Trophoblast cell (in vitro differentiated cells and primary cell): ENCODE measurements at places on chromosomes 7 and 10.
A peak's percentile ranks its signal among the peaks of the same experiment; 100 is the strongest.

GRCh38 chr7:73345951-73346350 lies 18.0 kb downstream of the FKBP6 start:
- no peak for DNase-seq
- H3K27ac ChIP-seq, result no peak overlapping the region
- no peaks in the 10 kb centered on the region for H3K27me3 ChIP-seq

DNA sequence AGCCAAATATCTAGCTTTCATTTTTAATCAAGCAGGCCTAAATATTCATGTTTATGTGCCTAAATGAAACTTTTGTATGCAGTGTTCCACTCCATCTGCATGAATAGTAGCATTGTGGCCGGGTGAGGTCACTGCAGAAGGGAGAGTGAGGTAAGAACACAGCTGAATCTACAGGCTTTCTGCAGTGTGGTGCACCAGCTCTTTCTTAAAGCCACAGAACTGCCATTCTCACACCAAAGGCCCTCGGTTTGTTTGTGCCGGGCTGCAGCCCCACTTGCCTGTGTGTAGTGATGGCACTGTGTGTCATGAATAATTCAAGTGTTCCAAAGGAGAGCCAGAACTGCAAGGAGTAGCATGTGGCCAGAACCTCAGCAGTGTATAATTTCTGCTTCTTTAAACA lies 204.1 kb downstream of the TRIL start:
- H3K36me3 ChIP-seq, result no peaks in the 10 kb centered on the region
- DNase-seq, result no peak
- no peak overlapping the region for H3K4me3 ChIP-seq
- peaks cover 3% of the 10 kb centered on the region for H3K4me1 ChIP-seq

- H3K27me3 ChIP-seq, result no peaks in the 10 kb centered on the region
- H3K4me1 ChIP-seq, result peaks cover 5% of the 10 kb centered on the region
- DNase-seq, result no peak
- H3K4me3 ChIP-seq, result no peak overlapping the region
- H3K27ac ChIP-seq, result no peak overlapping the region
- no peaks in the 10 kb centered on the region for H3K36me3 ChIP-seq
Measured at GRCh38 chr10:17112566-17112965, 17.0 kb downstream of the CUBN start.

DNA sequence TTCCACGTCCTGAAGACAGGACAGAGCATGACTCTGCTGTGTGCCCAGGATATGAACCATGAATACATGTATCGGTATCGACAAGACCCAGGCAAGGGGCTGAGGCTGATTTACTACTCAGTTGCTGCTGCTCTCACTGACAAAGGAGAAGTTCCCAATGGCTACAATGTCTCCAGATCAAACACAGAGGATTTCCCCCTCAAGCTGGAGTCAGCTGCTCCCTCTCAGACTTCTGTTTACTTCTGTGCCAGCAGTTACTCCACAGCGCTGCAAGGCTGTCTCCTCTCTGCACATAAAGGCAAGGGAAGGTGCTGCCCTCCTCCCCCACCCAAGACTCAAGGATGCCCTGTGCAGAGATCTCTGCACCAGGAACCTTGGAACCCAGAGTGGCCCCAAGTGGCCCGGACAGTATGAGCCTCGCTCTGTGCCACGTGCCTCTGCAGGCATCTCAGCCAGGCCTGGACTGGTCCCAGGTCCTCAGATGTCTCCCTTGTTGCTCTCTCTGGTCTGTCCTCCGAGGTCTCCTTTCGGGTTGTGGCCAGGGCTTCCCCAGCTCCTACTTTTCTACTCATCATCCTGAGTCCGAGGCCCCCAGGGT lies 230.3 kb upstream of the PRSS58 start:
- H3K27ac ChIP-seq, result no peak overlapping the region
- no peaks in the 10 kb centered on the region for H3K36me3 ChIP-seq
- no peak overlapping the region for H3K4me3 ChIP-seq

DNA sequence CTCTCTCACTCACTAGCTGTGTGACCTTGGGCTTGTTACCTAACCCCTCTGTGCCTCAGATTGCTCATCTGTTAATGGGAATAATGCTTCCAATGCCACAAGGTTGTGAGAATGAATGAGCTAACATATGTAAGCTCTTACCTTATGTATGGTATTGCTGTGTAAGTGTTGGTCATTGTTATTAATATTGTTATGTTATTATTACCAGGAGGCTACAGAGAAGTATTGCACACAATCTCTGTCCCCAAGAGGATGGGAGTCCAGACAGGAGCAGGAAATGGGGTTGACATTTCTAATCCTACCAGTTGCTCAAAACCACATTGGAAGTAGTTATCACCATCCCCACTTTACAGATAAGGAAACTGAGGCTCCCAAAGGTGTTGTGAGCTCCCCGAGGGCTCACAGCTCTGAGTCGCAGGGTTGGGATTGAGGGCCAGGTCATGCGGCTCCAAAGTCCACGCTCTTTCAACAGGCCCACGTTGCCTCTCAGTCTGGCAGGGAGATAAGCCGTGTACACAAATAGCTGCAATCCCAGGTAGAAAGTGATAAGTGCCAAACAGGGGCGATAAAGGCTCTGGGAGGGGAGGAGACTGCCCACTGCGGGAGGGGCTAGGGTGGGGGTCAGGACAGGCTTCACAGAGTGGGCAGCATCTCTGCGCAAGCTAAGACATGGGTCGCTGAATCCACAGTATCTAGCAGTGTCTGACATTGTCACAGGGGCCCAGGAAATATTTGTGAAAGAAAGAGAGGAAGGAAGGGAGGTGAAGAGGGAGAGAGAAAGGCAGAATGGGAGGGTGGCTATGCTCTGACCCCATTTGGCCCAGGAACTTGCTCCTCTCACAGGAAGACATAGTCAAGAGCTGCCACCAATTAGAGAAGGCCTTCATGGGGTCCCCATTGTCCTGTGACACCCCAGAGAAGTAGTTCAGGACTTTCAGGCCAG lies 9.6 kb upstream of the ZMIZ1 start:
- no peaks in the 10 kb centered on the region for H3K36me3 ChIP-seq
- H3K27ac ChIP-seq, result no peak overlapping the region
- no peaks in the 10 kb centered on the region for H3K27me3 ChIP-seq
- no peak overlapping the region for H3K4me3 ChIP-seq
- no peak for DNase-seq

- no peaks in the 10 kb centered on the region for H3K27me3 ChIP-seq
- H3K27ac ChIP-seq, result no peak overlapping the region
- no peaks in the 10 kb centered on the region for H3K4me1 ChIP-seq
- H3K36me3 ChIP-seq, result no peaks in the 10 kb centered on the region
Measured at GRCh38 chr7:68823996-68824780, 774.1 kb upstream of the AUTS2 start.

- H3K36me3 ChIP-seq, result peaks cover 49% of the 10 kb centered on the region
- H3K27me3 ChIP-seq, result no peaks in the 10 kb centered on the region
- H3K27ac ChIP-seq, result no peak overlapping the region
Measured at GRCh38 chr10:125846894-125847293, 23.5 kb downstream of the BCCIP start.

- no peak overlapping the region for H3K27ac ChIP-seq
- H3K27me3 ChIP-seq, result no peaks in the 10 kb centered on the region
- peaks cover 11% of the 10 kb centered on the region for H3K4me1 ChIP-seq
Measured at GRCh38 chr10:13871776-13872175, 285.0 kb downstream of the PRPF18 start.

GRCh38 chr7:109059089-109059488 lies 489.4 kb downstream of the DNAJB9 start:
- H3K27ac ChIP-seq, result no peak overlapping the region
- no peaks in the 10 kb centered on the region for H3K27me3 ChIP-seq
- H3K4me3 ChIP-seq, result no peak overlapping the region
- H3K36me3 ChIP-seq, result no peaks in the 10 kb centered on the region
- DNase-seq, result no peak
- H3K4me1 ChIP-seq, result no peaks in the 10 kb centered on the region

GRCh38 chr7:22385326-22385725 lies 28.4 kb upstream of the RAPGEF5 start:
- no peaks in the 10 kb centered on the region for H3K4me1 ChIP-seq
- no peaks in the 10 kb centered on the region for H3K36me3 ChIP-seq
- H3K27ac ChIP-seq, result no peak overlapping the region
- DNase-seq, result no peak
- H3K4me3 ChIP-seq, result no peak overlapping the region
- no peaks in the 10 kb centered on the region for H3K27me3 ChIP-seq

GRCh38 chr10:17528306-17528862 lies 74.0 kb upstream of the ST8SIA6 start:
- no peak for DNase-seq
- H3K36me3 ChIP-seq, result no peaks in the 10 kb centered on the region
- no peaks in the 10 kb centered on the region for H3K27me3 ChIP-seq
- H3K27ac ChIP-seq, result no peak overlapping the region

GRCh38 chr10:20888620-20889330 lies 8.3 kb downstream of the NEBL start:
- H3K27me3 ChIP-seq, result no peaks in the 10 kb centered on the region
- H3K36me3 ChIP-seq, result no peaks in the 10 kb centered on the region
- no peak overlapping the region for H3K4me3 ChIP-seq
- DNase-seq, result no peak

GRCh38 chr10:4847561-4848355 lies 21.8 kb downstream of the AKR1E2 start:
- no peaks in the 10 kb centered on the region for H3K27me3 ChIP-seq
- peak; percentile 57 for DNase-seq
- peaks cover 2% of the 10 kb centered on the region for H3K4me1 ChIP-seq
- no peak overlapping the region for H3K4me3 ChIP-seq
- H3K27ac ChIP-seq, result no peak overlapping the region

GRCh38 chr10:52617346-52617745 lies 155.2 kb downstream of the MBL2 start:
- no peaks in the 10 kb centered on the region for H3K27me3 ChIP-seq
- no peaks in the 10 kb centered on the region for H3K4me1 ChIP-seq
- no peak overlapping the region for H3K4me3 ChIP-seq
- no peaks in the 10 kb centered on the region for H3K36me3 ChIP-seq

DNA sequence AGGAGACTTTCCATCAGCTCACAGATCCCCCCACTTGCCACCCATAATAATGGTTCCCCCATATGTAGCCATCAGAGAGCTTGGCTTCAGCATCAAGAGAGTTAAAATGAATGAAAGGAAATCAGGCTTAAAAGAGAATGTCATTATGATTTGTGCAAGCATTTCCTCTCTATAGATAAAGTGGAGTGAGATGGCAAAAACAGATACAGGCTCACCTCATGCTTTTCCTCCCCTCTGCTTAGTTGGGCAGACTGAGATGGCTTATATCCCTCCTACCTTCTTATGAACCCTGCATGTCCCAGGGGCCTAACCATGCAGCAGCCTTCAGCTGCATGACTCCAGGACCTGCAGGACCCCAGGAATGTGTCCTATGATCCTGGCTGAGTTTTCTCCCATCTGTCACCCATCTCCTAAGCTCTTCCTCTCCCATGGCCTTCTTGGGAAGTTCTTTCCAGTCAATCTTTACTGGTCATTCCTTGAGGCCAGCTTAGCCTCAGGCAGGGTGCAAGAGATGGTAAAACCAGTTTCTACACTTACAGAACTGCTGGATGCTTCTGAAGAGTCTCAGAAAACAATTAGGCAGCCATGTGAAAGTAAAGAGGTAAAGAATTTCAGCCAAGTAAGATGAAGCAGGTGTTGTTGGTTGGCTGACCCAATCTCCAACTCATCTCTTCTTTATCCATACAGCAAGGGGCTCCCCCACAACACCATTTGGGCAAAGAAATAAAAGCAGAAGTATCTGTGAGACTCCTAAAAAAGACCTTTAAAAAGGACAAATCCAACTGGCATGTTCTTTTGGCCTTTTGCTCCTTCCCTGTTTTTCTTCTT lies 159.7 kb downstream of the RTKN2 start:
- H3K4me3 ChIP-seq, result no peak overlapping the region
- peak overlapping the region; percentile 75 for H3K27ac ChIP-seq
- H3K4me1 ChIP-seq, result peaks cover 10% of the 10 kb centered on the region
- peak; percentile 96 for DNase-seq

DNA sequence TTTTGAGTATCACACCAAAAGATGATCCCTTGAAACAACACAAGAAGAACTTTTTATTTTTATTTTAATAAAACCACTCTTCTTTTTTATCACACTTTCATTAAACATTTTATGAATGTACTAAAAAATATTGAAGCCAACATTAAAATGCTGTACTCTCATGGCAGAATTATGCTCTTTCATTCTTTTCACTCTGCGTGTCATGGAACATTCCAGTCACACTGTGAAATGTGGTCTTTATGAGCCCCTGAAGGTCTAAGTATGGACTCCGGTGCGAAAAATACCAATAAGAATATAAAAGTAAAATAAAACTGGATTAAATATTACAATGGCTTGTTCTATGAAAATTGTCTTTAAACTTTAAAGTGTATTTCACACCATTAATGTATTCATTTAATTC lies 148.4 kb downstream of the TMEM26 start:
- H3K27me3 ChIP-seq, result no peaks in the 10 kb centered on the region
- no peaks in the 10 kb centered on the region for H3K36me3 ChIP-seq
- H3K27ac ChIP-seq, result no peak overlapping the region
- no peaks in the 10 kb centered on the region for H3K4me1 ChIP-seq

GRCh38 chr10:7950981-7951847 lies 103.3 kb upstream of the GATA3 start:
- H3K27me3 ChIP-seq, result no peaks in the 10 kb centered on the region
- H3K4me3 ChIP-seq, result no peak overlapping the region
- DNase-seq, result peak; percentile 35
- peaks cover 2% of the 10 kb centered on the region for H3K36me3 ChIP-seq

DNA sequence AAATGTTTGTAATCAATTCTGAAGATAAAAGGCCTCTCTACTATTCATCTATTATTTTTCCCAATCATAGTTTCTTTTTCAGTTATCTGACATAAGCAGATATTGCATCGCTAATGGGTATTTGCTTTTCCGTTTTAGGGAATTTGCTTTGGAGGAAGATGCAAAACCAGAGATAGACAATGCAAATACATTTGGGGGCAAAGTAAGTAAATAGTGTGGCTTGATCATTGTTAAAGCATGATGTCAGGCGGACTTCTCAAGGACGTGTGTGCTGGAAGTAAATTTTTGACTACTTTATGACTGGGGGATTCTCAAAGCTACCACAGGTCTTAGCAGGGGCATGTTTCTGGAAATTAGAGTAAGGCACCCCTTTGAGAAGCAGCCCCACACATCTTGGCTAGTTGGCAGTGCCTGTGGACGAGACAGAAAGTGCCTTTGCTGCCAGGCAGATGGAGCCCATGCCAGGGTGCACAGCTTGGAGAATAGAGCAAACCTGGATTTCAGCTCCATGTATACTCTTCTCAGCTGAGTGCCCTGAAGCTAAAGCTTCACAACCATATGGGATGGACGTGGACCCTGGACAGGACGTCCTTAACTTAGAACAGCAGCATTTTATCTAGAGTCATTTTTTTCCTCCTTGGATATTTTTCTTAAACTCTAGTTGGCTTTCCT lies 68.6 kb downstream of the SRI start:
- no peak overlapping the region for H3K27ac ChIP-seq
- H3K36me3 ChIP-seq, result no peaks in the 10 kb centered on the region
- H3K4me3 ChIP-seq, result no peak overlapping the region
- no peaks in the 10 kb centered on the region for H3K27me3 ChIP-seq

GRCh38 chr7:117825132-117825531 lies 48.1 kb downstream of the CTTNBP2 start:
- H3K4me3 ChIP-seq, result no peak overlapping the region
- H3K4me1 ChIP-seq, result peaks cover 2% of the 10 kb centered on the region
- no peak overlapping the region for H3K27ac ChIP-seq
- peak; percentile 46 for DNase-seq
- no peaks in the 10 kb centered on the region for H3K27me3 ChIP-seq

DNA sequence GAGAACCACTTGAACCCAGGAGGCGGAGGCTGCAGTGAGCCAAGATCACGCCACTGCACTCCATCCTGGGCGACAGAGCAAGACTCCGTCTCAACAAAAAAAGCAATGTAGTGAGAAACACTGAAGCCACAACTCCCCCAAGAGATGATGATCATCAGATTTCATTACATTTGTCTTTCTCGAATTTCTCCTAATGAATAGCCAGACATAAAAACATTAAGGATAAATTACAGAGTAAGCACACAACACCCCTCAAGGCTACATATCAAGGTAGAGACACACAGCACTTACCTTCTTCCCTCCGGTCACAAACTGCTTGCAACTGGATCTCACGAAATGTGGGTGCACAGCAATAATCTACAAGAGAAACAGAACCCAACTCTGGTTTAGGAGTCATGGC lies 91.5 kb downstream of the VPS41 start:
- no peaks in the 10 kb centered on the region for H3K27me3 ChIP-seq
- H3K27ac ChIP-seq, result no peak overlapping the region
- DNase-seq, result no peak
